HFF-Myc (cell line): ENCODE measurements at places on chromosomes 3 and 15.

DNA sequence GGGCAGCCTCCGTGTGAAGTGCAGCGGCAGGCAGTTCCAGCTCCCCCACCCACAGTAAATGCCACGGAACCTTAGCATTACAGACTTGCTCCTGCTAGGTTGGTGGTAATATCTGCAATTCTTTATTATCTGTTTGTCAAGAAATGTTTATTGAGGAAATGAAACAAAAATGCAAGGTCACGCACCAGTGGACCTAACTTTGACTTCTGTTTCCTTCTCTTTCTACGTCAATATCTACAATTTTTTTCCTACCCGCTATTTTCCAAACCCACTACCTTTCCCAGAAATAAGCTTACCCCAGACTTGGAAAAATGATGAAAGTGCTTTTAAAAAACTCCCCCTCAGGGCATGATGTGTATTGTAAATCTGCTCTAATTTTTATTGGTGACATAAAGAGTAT is 18.9 kb downstream of the ILDR1 start:
- DNase-seq: no peak

GRCh38 chr15:45891766-45892165 is 256.9 kb downstream of the SQOR start:
- no peak for DNase-seq

DNA sequence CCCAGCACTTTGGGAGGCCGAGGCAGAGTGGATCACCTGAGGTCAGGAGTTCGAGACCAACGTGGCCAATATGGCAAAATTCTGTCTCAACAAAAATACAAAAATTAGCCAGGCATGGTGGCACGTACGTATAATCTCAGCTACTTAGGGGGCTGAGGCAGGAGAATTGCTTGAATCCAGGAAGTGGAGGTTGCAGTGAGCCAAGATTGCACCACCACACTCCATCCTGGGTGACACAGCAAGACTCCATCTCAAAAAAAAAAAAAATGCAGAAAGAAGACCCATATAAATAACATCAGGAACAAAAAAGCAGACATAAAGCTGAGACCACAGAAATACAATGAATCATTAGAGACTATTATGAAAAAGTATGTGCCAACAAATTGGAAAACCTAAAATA is 235.2 kb upstream of the VEPH1 start:
- DNase-seq: no peak

GRCh38 chr3:192332386-192333291 is 394.7 kb downstream of the FGF12 start:
- no peak for DNase-seq

DNA sequence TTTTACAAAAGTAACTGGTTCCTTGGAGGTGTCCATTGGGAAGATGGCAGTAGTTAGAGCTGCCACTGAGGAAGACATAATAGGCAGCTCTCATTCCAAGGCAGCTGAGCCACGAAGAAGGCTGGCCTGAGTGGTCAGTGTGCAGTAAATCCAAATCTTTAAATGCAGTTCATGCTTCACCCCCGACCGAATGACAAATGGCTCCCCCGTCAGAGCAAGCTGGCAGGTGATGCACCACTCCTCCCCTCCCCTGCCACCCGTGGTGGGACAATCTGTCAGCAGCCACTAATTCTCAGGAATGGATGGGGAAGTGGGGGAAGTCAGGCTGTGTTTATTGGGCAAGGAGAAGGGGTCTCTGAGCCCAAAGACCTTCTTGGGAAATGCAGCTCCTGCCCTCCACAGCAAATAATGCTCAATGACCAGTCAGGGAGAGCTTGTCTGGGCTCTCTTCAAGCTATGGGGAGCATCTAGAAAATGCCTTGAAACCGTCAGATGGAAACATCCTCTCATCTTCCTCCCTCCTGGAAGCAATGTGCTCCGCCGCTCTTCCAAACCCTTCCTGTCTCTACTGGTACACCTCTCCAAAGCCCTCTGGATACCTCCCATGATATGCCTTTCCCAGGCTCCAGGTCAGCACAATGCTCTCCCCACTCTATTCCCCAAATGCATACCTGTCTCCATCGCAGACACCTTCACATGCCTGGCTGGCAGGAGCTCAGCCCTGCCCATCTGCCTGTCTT is 65.4 kb downstream of the LIPC start:
- no peak for DNase-seq
